Stimulated activated effector memory CD8-positive, alpha-beta T cell treated with anti-CD3 and anti-CD28 coated beads, Interleukin-12 subunit alpha, Interleukin-12 subunit beta, amount 100 ng/mL, for 72 hours (primary cell): ENCODE measurements at places on chromosomes 6 and 20.

- no peak for DNase-seq
Observed at GRCh38 chr6:168686831-168687730, 246.1 kb downstream of the SMOC2 start.

- DNase-seq, result no peak
Observed at GRCh38 chr6:100663219-100663863, 198.6 kb upstream of the SIM1 start.

DNA sequence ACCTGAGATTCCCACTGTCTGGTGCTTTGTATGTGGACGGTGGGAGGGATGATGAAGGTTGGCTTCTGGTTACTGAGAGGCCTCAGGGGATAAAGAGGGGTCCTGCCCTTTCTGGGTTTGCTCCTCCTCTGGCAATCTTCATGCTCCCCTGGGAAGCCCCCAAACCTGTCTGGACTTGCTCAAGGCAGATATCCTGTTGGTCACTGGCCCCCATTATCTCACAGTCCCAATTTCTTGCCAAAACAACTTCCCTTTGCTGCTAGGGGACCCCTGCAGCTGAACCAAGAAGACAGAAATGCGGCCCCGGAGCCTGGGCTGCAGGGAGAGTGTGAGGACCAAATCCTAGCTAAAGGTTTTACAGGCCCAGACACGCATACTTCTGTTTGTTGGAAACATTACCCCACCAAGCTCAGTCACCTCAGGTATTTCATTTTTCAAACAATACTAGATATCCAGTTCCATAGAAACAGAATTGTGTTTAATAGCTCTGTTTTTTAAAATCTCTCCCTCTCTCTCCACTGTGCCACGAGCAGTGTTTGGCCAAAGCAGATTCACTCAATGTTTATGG is 63.4 kb upstream of the MRPS10 start:
- no peak for DNase-seq

GRCh38 chr6:21840428-21840827 is 246.9 kb downstream of the SOX4 start:
- no peak for DNase-seq

GRCh38 chr6:91350146-91350908 is 763.5 kb upstream of the MAP3K7 start:
- DNase-seq, result no peak

- no peak for DNase-seq
Observed at GRCh38 chr20:59573837-59574236, 30.5 kb upstream of the PHACTR3 start.
